ENCODE measurements at places on chromosomes 11 and 22. TPM values are rescaled to one million over a fixed set of nuclear protein-coding genes. Genes with fewer than 3 reads are reported as not detected.
A peak's percentile ranks its signal among the peaks of the same experiment; 100 is the strongest.

Gene MMP13
- 0.57 TPM for total RNA-seq

Gene IGF2
- total RNA-seq: 1,507 TPM

Gene RRP8
- 15.3 TPM for total RNA-seq

Gene PYGM
- total RNA-seq: 1.9 TPM

Gene GUCY1A2
- total RNA-seq: 8.4 TPM

Gene MMP3
- 2.8 TPM for total RNA-seq

Gene PIH1D2
- total RNA-seq: 0.60 TPM

Gene EHF
- total RNA-seq: 9.0 TPM

Gene NXPE4
- not detected for total RNA-seq

Gene NAALAD2
- 29.8 TPM for total RNA-seq

Gene MRGPRF
- 6.5 TPM for total RNA-seq

Gene EIF3L
- 365 TPM for total RNA-seq

Gene SLC1A2
- 0.84 TPM for total RNA-seq

DNA sequence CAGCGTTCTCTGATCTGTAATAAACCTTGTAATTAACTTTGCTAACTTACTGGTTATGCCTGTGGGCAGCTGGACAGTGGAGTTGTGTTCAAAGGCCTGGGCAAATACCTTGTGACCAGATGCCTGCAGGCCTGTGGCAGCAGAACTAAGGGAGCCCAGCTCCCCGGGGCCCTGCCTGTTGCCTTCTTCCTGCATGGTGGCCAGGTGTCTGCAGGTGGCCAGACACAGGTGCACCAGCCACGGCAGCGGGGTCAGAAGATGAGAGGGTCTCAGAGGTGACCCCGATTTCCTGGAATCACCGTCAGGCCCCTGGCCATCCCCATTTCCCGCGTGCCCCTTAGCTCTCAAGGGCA lies 127.2 kb downstream of the OSBP2 start:
- H3K27ac ChIP-seq: no peak overlapping the region
- H3K4me1 ChIP-seq: no peaks in the 10 kb centered on the region
- H3K27me3 ChIP-seq: peaks cover 48% of the 10 kb centered on the region
- no peak overlapping the region for H3K4me3 ChIP-seq
- H3K36me3 ChIP-seq: no peaks in the 10 kb centered on the region

GRCh38 chr11:77051511-77051910 lies 15.3 kb upstream of the CAPN5 start:
- H3K4me1 ChIP-seq: no peaks in the 10 kb centered on the region
- H3K27ac ChIP-seq: no peak overlapping the region
- H3K4me3 ChIP-seq: no peak overlapping the region
- DNase-seq: no peak

DNA sequence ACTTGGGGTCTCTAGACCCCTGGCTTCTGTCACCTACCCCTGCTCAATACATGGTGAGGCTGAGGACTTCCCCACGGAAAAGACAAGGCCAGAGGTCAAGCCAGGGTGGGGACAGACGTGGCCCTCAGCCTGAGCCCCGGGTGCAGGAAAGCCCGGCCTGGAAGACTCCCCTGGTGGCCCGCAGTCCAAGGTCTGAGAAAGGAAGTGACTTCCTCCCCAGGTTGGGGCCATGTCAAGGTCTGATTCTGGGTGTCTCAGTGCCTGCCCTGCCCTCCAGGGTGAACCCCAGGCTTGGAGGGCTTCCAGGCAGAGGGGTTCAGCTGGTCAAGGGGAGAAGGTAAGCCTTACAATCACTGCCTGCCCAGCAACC lies 3.9 kb downstream of the CTSD start:
- peaks cover 12% of the 10 kb centered on the region for H3K4me1 ChIP-seq
- no peak overlapping the region for H3K27ac ChIP-seq
- no peak for DNase-seq
- no peaks in the 10 kb centered on the region for H3K36me3 ChIP-seq
- no peaks in the 10 kb centered on the region for H3K27me3 ChIP-seq
- H3K4me3 ChIP-seq: no peak overlapping the region

DNA sequence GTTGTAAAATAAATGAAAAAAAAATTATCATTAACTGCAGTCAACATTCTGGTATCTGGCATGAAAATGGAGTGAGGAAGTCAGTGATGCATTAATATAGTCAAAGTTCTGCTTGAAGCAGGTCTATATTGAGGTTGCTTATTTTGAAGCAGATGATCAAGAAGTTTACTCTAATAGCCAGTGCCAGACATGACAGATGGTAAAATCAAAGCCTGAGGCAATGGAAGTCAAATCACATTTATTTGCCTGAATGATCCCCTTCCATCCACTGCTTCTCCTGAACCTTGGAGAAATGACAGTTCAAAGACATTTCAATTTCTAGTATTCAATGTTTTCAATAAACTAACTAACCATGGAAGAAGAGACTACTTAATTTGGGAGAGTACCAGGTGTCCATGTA lies 430.0 kb downstream of the FAM181B start:
- no peak overlapping the region for H3K27ac ChIP-seq
- H3K4me1 ChIP-seq: no peaks in the 10 kb centered on the region
- no peaks in the 10 kb centered on the region for H3K27me3 ChIP-seq
- H3K36me3 ChIP-seq: no peaks in the 10 kb centered on the region

- no peak overlapping the region for H3K27ac ChIP-seq
- no peak for DNase-seq
- no peak overlapping the region for H3K4me3 ChIP-seq
- no peaks in the 10 kb centered on the region for H3K36me3 ChIP-seq
Measured at GRCh38 chr11:108947654-108948570, 283.0 kb downstream of the DDX10 start.

- no peak overlapping the region for H3K4me3 ChIP-seq
- no peak overlapping the region for H3K27ac ChIP-seq
- DNase-seq: no peak
- no peaks in the 10 kb centered on the region for H3K27me3 ChIP-seq
- no peaks in the 10 kb centered on the region for H3K4me1 ChIP-seq
- no peaks in the 10 kb centered on the region for H3K36me3 ChIP-seq
Measured at GRCh38 chr11:11155962-11156815, 196.9 kb downstream of the CSNK2A3 start.

- no peaks in the 10 kb centered on the region for H3K4me1 ChIP-seq
- H3K4me3 ChIP-seq: no peak overlapping the region
- DNase-seq: no peak
- H3K36me3 ChIP-seq: no peaks in the 10 kb centered on the region
- H3K27me3 ChIP-seq: no peaks in the 10 kb centered on the region
- no peak overlapping the region for H3K27ac ChIP-seq
Measured at GRCh38 chr11:1467270-1467669, 19.3 kb downstream of the MOB2 start.

DNA sequence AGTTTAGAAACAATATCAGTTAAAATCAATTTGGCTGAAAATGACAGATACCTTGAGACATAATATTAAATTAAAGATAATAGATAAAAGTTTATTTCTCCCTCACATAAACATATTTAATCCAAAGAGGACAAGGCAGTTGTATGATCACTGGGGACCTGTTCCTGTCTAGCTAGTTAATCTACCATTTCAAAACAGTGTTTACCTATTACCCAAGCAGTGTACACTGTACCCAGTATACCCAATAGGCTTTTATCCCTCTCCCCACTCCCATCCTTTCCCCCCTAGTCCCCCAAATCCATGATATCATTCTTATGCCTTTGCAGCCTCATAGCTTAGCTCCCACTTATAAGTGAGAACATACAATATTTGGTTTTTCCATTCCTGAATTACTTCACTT lies 229.7 kb upstream of the LARGE1 start:
- H3K27me3 ChIP-seq: no peaks in the 10 kb centered on the region
- no peak for DNase-seq
- no peaks in the 10 kb centered on the region for H3K4me1 ChIP-seq
- no peak overlapping the region for H3K27ac ChIP-seq
- H3K36me3 ChIP-seq: no peaks in the 10 kb centered on the region
- no peak overlapping the region for H3K4me3 ChIP-seq

DNA sequence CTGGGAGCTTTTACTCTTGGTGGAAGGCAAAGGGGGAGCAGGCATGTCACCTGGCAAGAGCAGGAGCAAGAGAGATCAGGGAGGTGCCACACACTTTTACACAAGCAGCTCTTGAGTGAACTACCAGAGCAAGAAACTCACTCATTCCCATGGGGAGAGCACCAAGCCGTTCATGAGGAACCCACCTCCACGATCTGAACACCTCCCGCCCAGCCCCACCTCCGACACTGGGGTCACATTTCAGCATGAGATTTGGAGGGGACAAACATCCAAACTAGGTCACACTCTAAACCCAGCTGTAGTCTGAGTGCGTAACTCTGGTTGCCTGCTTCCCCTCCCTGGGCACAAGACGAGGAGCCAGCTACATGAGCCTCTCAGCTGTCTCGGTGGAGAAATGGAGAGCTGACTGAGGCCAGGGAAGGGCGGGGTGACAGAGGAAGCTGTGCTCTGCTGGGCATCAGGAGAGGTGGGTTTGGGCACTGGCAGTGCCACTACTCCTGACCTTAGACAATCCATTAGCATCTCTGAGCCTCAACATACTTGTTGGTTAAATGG lies 134.6 kb downstream of the PKNOX2 start:
- H3K36me3 ChIP-seq: no peaks in the 10 kb centered on the region
- H3K4me3 ChIP-seq: no peak overlapping the region
- DNase-seq: no peak
- no peak overlapping the region for H3K27ac ChIP-seq
- H3K27me3 ChIP-seq: no peaks in the 10 kb centered on the region
- peaks cover 19% of the 10 kb centered on the region for H3K4me1 ChIP-seq

- H3K36me3 ChIP-seq: no peaks in the 10 kb centered on the region
- no peaks in the 10 kb centered on the region for H3K4me1 ChIP-seq
- H3K4me3 ChIP-seq: no peak overlapping the region
- H3K27me3 ChIP-seq: no peaks in the 10 kb centered on the region
- H3K27ac ChIP-seq: no peak overlapping the region
Measured at GRCh38 chr22:20039683-20040325, 18.9 kb downstream of the TANGO2 start.

GRCh38 chr11:65130631-65131416 lies 3.5 kb downstream of the SYVN1 start:
- no peaks in the 10 kb centered on the region for H3K27me3 ChIP-seq
- no peak overlapping the region for H3K27ac ChIP-seq
- no peak for DNase-seq
- H3K4me3 ChIP-seq: no peak overlapping the region

DNA sequence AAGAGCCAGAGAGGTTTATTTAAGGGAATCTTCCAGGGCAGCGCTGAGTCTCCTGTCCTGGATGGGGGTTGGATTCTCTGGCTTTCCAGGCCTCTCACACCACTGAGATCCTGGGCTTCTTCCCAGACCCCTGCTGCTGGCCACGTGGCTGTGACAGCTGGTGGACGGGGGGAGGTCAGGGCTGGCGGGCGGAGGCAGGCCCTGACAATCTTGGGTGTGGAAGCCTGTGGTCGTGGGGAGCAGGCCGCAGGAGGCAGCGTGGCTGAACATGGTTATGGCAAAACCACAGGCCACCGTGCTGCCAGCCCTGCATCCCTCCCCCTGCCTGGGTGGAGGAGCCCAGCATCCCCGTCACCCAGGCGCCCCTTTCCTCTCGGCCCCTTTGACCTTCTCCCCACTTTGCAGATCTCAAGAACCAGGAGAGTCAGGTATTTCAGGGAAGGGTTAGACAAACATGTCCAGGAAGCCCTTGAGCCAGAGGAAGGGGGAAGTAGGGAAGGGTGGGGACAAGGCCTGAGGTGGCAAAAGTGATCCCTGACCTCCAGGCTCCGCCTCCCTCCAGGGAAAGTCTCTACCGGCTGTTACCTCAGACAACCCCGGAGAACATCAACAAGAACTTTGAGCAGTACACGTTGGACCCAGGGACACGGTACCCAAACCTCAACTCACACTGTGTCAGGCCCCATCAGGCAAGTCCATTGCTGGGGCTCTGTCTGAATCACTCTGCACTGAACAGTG lies 111.8 kb downstream of the MICAL2 start:
- no peaks in the 10 kb centered on the region for H3K36me3 ChIP-seq
- peak overlapping the region; percentile 85 for H3K27ac ChIP-seq
- H3K4me1 ChIP-seq: peaks cover 28% of the 10 kb centered on the region
- no peaks in the 10 kb centered on the region for H3K27me3 ChIP-seq
- DNase-seq: no peak

DNA sequence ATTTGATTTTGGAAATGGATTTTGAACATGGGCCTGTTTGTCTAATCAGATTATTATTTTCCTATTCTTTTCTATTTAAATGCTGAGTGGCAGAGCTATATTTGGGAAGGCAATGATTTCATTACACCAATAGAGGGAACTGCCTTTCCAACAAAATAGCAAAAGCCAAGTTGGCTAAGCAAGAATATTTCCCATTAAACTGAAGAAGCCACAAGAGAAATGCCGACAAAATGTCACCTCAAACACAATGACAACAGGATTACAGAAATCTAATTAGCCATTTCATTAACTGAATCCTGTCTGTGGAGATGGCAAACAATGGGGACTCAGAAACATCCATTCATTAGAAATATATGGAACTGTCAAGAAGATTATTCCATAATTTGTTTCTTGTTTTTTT lies 1593.1 kb upstream of the RAG2 start:
- H3K4me1 ChIP-seq: no peaks in the 10 kb centered on the region
- no peak for DNase-seq
- no peaks in the 10 kb centered on the region for H3K36me3 ChIP-seq

DNA sequence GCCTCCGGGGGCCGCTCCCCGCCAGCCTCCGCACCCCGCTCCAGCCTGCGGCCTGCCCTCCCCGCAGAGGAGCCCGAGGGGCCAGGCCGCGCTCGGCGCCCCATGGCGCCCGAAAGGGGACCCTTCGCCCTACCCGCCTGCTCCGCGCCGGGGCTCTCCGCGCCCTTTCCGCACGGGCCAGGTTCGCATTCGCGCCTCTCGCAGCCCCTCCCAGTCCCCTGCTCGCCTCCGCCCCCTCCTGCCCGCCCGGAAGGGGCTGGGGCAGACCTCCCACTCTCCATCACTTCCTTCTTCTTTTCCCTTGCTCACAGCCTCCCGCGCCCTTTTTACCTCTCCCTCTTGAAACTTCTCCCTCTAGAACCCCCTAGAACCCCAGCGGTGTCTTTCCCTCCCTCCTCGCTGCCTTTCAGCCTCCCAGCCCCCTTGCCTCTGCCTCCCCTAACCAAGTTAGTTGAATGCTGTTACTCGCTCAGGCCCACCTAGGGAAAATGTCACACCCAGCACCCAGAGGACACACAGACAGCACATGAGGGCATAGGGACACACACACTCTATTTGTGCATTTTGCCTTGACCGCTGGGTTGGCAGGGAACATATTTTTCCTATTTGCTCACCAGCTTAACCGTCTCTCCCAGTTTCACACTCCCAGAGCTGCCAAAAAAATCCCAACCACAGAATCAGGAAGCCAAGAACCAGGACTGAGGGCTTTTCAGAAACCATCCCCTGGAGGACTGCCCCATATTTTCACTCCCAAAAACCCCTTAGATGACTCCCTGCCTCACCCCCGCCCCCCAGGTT lies at the start of gene SLC43A3:
Gene SLC43A3, minus strand, starts transcription at position 193 of the 798 bp plus-strand sequence. CDS start 949 bp downstream, outside the sequence.
- peaks cover 16% of the 10 kb centered on the region for H3K4me1 ChIP-seq
- DNase-seq: peak; percentile 61
- no peaks in the 10 kb centered on the region for H3K36me3 ChIP-seq
- peak within 1 kb of the TSS; percentile 86 for H3K27ac ChIP-seq
- peak within 1 kb of the TSS; percentile 55 for H3K4me3 ChIP-seq

GRCh38 chr22:25372000-25372595 lies 152.7 kb downstream of the CRYBB2 start:
- no peaks in the 10 kb centered on the region for H3K27me3 ChIP-seq
- H3K36me3 ChIP-seq: no peaks in the 10 kb centered on the region

- no peaks in the 10 kb centered on the region for H3K27me3 ChIP-seq
- H3K27ac ChIP-seq: no peak overlapping the region
- H3K4me3 ChIP-seq: no peak overlapping the region
- H3K36me3 ChIP-seq: no peaks in the 10 kb centered on the region
Measured at GRCh38 chr11:117384045-117384444, 56.4 kb downstream of the CEP164 start.

- DNase-seq: no peak
- no peaks in the 10 kb centered on the region for H3K36me3 ChIP-seq
- no peak overlapping the region for H3K27ac ChIP-seq
- H3K4me1 ChIP-seq: peaks cover 25% of the 10 kb centered on the region
- no peaks in the 10 kb centered on the region for H3K27me3 ChIP-seq
Measured at GRCh38 chr22:29390270-29390669, 1.9 kb upstream of the AP1B1 start.

Measured in hepatocyte (in vitro differentiated cells).